ENCODE measurements at places on chromosomes 7 and 10. TPM values are rescaled to one million over a fixed set of nuclear protein-coding genes. Genes with fewer than 3 reads are reported as not detected.

Gene SPOCK2
- total RNA-seq = 22.1 TPM

Gene NPC1L1
- 0.28 TPM for total RNA-seq

GRCh38 chr7:28068811-28069216, 111.8 kb downstream of the JAZF1 start:
- no peaks in the 10 kb centered on the region for H3K36me3 ChIP-seq
- no peaks in the 10 kb centered on the region for H3K27me3 ChIP-seq
- H3K4me3 ChIP-seq = no peak overlapping the region

DNA sequence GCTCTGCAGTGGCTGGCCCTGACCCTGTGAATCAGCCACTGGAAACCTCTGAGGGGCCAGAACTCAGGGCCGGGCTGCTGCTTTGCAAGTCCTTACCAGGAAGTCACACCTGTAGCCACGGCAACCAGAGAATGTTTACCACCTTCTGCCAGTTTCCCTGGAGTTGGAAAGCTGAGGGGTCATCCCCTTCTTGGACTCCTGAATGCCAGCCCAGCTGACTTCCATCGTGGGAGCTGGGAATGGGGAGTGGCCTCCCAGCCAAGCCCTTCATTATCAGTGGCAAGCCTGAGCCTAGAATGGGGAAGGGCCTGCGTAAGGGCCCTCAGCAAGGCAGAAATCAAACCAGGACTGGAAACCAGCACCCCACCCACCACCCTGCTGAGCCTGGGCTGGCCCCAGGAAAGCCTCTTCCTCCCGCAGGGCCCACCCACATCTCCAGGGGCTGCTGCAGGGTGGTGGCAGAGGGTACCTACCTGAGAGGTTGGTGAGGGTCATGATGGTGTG, 6.5 kb upstream of the CRHR2 start:
- no peaks in the 10 kb centered on the region for H3K27me3 ChIP-seq
- no peaks in the 10 kb centered on the region for H3K4me1 ChIP-seq
- no peaks in the 10 kb centered on the region for H3K36me3 ChIP-seq
- H3K27ac ChIP-seq = no peak overlapping the region
- no peak overlapping the region for H3K4me3 ChIP-seq

- no peak for DNase-seq
- H3K4me3 ChIP-seq = no peak overlapping the region
- H3K36me3 ChIP-seq = no peaks in the 10 kb centered on the region
- no peaks in the 10 kb centered on the region for H3K4me1 ChIP-seq
- no peaks in the 10 kb centered on the region for H3K27me3 ChIP-seq
- H3K27ac ChIP-seq = no peak overlapping the region
These were observed 127.5 kb downstream of the TMEM178B start for GRCh38 chr7:141201145-141201885.

- no peaks in the 10 kb centered on the region for H3K36me3 ChIP-seq
- H3K4me1 ChIP-seq = peaks cover 12% of the 10 kb centered on the region
- DNase-seq = no peak
- H3K27ac ChIP-seq = no peak overlapping the region
- no peak overlapping the region for H3K4me3 ChIP-seq
- H3K27me3 ChIP-seq = no peaks in the 10 kb centered on the region
These were observed 2.9 kb downstream of the EIF3B start for GRCh38 chr7:2357571-2357970.

- no peaks in the 10 kb centered on the region for H3K27me3 ChIP-seq
- no peaks in the 10 kb centered on the region for H3K36me3 ChIP-seq
- no peaks in the 10 kb centered on the region for H3K4me1 ChIP-seq
- H3K4me3 ChIP-seq = no peak overlapping the region
- H3K27ac ChIP-seq = no peak overlapping the region
These were observed 211.6 kb upstream of the PRPS1L1 start for GRCh38 chr7:18239212-18239611.
